ENCODE measurements at places on chromosomes 6 and 20.

GRCh38 chr20:17634661-17635331 lies 47.2 kb downstream of the RRBP1 start:
- DNase-seq: no peak

DNA sequence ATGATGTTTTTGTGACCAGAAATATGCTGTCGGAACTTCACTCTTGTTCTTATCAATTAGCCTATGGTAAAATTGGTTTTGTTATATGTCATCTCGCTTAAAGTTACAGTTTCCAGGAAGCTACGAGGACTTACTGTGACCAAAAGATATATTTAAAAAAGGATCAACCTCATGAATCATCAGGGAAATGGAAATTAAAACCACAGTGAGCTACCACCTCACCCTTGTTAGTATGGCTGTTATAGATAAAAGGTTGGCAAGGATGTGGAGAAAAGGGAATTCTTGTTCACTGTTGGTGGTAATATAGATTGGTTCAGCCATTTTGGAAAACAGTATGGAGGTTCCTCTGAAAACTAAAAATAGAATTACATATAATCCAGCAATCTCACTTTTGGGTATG lies 14.3 kb upstream of the INSM1 start:
- DNase-seq: no peak

DNA sequence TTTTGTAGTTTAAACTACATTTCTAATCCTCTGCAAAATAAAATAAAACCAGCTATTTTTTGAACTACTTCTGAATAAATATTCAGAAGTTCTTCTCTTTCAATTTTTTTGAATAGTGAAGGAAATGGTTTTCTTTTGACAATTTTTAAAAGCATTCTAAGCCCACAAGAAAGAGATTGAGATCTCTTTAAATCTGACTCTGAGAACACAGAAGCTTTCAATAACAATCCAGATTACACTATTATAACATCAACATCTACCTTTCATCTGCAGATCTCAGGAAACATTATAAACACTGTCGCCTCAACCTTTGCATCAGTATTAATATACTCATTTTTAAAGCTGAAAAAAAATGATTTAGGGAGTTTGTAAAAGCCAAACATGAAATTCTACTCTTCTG lies 247.5 kb upstream of the PREP start:
- no peak for DNase-seq

- DNase-seq: no peak
Observed at GRCh38 chr6:4466261-4466660, 309.9 kb upstream of the CDYL start.

- no peak for DNase-seq
Observed at GRCh38 chr6:41201764-41202173, 820 bp upstream of the TREML2 start.

DNA sequence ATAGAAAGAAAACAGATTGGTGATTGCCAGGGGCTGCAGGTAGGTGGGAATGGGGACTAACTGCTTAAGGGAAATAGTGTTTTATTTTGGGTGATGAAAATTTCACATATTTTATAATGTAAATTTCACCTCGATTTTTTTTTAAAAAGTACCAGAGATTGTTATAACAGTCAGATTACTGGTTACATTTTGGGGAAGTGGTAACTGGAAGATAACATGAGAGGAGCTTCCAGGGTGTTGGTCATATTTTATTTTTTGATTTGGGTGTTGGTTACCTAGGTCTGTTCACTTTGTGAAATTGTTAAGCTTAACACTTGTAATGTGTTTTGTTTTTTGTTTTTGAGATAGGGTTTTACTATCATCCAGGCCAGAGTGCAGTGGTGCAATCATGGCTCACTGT lies 17.2 kb upstream of the CRIP3 start:
- no peak for DNase-seq

DNA sequence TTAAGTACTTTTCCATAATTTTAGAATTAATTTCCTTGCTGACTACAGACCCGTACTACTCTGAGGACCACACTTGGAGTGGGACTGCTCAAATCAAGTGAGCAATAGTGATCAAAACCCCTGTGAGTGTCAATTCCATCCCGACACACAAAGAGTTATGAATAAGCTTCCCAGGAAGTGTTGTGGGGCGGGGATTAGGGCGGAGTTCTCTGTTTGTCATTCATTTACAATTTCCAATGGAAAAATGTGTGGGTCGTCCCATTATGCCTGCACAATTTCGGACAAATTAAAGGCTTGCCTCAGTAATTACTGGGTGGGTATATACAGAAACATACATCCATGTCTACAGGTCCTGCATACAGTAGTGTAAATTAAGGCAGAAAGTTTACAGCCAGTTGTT lies 84.2 kb downstream of the ISM1 start:
- DNase-seq: no peak

DNA sequence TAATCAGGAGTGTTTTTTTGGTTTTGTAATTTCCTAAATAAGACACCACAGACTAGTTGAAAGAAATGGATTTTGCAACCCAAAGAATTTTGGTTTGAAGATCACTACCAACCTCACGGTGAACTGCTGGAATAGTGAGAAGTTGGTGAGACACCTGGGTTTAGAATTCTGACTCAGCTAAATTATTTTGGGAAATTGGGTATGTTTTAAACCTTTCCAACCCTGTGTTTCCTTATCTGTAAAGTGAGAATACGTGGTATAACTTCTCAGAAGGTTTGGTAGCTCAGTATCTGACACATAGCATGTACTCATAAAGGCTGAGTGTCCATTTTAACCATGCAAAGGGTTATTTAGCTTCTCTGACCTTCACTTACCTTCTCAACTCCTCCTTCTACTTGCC lies 261.9 kb downstream of the FOXA2 start:
- no peak for DNase-seq

- no peak for DNase-seq
Observed at GRCh38 chr6:107627969-107628368, 138.1 kb downstream of the SOBP start.

GRCh38 chr20:5844063-5844681 lies 94.0 kb downstream of the SHLD1 start:
- DNase-seq: peak; percentile 22

GRCh38 chr6:37539171-37540028 lies 39.7 kb upstream of the CCDC167 start:
- DNase-seq: no peak

GRCh38 chr6:43773980-43774775 lies 4.2 kb downstream of the VEGFA start:
- DNase-seq: no peak

DNA sequence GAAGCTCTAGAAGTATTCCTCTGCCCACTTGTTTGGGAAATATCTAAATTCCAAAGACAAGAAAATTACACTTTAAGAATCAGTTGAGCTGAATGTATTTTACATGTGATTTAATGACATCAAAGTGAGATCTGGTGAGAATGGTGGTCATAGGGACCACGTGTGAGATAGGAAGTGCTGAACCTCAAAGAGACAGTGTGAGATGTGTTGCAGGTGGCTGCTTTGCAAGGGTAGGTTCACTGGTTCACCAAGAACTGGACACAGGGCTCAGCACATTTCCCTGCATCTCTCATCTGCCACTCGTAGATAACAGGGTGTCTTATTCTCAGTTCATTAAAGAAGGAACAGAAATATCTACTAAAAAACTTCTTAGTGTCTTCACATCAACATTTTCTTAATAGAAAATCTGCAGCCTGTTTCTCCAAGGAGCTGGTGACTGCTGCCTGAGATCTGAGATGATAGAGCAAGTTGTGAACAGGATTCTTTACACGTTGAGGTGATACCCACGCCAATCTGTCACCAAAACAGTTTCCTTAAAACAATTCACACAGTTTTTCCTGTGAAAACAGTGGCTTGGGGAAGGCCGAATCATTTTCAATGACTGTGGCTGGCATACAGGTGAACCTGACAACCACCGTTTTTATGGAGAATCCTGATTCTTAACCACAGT lies 7.2 kb downstream of the CCR6 start:
- DNase-seq: no peak

DNA sequence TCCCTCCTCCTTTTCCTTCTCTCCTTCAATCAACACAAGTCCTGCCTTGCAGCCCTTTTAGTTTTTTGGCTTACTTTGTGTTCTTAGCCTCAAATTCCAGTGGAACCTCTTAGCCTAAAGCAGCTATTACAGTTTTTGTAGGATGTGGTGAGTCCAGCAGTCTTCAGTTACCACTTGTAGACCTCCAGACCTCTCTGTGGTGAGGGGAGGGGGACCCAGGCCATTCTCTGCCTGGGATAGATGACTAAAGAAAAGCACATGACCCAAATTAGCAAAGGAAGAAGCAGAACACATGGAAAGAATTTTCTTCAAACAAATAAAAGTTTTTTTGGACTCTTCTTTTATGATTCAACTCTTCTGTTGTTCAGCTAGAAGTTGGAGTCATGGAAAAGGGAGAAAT lies 246.5 kb downstream of the HAO1 start:
- DNase-seq: no peak

GRCh38 chr6:1669996-1670395 lies 60.3 kb downstream of the FOXC1 start:
- no peak for DNase-seq

DNA sequence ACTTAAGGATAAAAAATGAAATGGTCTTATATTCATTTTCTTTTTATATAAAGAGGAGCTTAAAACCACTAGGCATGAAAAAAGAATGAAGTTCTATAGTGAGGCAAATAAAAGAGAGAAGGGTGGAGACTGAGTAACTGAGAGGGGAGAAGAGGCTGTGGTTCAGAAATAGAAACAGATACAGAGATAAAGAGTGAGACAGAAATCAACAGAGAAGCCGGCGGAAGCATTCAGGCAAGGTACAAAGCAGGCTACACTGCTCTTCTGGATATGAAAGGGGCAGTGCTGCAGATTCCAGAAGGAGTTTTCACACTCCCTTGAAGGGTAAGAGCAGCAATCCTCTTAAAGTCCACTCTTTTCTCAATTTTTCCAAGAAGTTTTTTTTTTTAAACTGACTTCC lies 29.9 kb downstream of the NFATC2 start:
- no peak for DNase-seq

- DNase-seq: no peak
Observed at GRCh38 chr6:30816791-30817739, 67.3 kb upstream of the DDR1 start.

GRCh38 chr6:75368151-75368779 lies 83.7 kb upstream of the TMEM30A start:
- no peak for DNase-seq

- DNase-seq: no peak
Observed at GRCh38 chr6:34155471-34156300, 9.8 kb upstream of the GRM4 start.

DNA sequence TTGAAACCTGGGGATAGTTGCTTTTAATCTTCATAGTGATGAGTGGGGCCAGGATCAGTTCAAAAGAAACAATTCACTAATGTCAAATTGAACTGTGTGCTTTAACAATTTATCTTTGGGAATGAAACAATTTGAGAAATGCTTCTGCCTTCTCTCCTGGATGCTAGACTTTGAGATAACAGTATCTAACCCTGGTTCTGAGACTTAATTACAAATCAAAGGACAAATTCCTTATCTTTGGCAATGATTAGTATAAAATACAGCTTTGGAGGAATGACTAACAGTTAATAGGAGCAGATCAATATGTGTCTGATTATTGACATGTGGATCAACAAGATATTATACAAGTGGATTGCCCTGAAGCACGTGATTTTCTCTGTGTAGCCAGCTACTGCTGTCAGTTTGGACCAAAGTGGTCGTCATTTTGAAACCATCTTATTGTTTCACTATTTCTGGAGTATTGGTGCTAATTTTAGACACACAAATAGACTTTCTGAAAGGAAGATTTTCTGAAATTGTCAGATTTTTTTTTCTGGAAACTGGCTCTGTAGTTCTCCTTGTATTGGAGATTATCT lies 6.2 kb upstream of the FLRT3 start:
- no peak for DNase-seq

GRCh38 chr6:152093711-152094110 lies 286.2 kb downstream of the ESR1 start:
- DNase-seq: no peak

GRCh38 chr6:125950293-125950692 lies 6.3 kb upstream of the HINT3 start:
- no peak for DNase-seq

DNA sequence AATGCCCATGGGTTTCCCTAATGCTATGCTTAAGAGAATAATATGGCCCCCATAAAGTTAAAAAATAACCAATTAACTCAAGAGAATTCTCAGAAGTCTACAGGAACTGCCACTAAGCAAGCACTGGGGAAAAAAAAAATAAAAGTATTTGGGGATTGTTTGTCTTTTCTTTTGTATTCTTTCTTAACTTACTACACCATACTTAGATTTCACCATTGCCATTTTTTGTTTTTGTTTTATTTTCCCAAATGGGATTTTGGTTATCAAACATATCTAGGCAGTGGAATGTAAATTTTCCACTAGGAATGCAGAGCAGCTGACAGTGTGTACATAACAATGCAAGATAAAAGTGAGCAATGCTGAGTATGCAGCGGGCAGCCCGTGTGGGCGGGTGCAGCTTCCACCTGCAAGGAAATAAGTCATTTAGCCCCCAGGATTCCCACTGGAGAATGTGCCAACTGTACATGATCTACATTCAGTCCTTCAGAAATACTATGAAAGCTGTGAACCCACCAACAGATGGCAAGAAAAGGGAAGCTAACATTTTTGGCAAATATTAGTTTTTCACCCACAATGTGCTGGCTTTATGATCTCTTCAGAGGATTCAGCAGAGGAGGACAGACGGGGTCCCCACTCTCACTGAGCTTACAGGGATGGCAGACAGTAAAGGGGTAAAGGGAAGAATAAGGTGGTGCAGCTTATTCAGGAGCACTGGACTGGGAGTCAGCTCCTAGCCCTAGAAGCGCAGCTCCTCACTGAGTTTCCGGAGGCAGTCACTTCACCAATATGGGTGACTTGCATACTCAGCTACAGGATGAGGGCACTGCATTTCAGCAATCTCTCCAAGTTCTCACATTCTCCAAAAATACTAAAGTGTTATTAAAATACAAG lies 44.4 kb downstream of the DCDC2 start:
- DNase-seq: no peak

DNA sequence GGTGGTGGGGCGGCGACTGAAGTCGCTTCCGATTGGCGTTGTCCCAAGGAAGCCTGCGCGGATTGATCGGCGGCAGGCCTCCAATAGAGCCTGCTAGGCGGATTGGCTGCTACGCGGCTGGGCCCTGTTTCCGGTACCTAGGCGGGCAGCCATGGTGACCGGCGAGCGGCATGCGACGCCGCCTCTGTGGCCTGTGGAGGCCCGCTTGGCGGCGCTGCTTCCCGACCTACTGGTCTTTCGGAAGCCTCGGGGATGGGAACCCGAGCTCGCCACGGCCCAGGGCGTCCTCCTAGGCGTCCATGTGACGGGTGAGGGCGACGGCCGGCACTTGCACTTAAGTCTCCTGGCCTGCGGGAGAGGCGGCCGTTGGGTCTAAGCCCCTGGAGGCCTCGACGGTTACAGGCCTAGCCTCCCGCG lies 28.1 kb downstream of the NFYA start:
- no peak for DNase-seq

DNA sequence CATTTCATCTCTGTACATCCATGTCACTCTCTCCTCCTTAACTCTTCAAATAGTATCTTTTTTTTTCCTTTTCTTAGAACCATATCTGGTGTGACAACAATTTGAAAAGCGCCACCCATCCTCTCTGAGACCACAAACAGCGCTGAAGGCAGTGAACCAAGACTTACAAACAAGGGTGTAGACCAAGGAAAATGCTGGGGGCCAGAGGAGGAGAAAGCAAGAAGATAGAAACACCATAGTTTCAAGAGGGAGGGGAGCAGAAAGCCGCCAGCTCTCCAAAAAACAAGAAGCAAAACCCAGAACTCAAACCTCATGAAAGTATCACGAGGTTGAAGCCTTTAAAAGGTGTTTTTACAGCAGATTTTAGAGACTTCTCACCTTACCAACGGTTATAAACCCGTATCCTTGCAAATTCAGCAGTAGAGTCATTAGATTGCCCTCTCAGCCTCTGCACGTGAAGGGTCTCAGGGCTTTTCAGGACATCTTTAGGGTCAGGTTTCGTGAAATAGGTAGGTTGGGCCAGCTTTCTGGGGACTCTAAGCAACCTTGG lies 13.3 kb upstream of the RIPOR2 start:
- DNase-seq: no peak
